ENCODE measurements at places on chromosomes 4 and X. TPM values are rescaled to one million over a fixed set of nuclear protein-coding genes. Genes with fewer than 3 reads are reported as not detected.

DNA sequence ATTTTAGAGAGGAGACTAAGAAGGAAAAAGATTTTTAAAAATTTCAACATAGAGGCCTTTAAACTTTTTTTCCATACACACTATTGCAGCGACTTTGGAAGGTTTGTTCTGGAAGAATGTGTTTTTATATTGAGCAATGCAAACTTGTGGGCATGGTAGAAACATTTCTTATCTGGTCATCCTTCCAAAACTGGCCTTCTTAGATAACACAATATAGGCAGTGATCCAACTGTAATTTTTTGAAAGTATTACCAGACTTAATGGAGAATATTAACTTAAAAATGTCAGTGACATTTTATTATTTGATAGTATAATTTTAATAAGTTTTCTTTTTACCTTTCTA, 25.6 kb downstream of the FHDC1 start:
- peaks cover 53% of the 10 kb centered on the region for H3K4me1 ChIP-seq
- H3K4me3 ChIP-seq, result no peak overlapping the region
- H3K36me3 ChIP-seq, result no peaks in the 10 kb centered on the region

DNA sequence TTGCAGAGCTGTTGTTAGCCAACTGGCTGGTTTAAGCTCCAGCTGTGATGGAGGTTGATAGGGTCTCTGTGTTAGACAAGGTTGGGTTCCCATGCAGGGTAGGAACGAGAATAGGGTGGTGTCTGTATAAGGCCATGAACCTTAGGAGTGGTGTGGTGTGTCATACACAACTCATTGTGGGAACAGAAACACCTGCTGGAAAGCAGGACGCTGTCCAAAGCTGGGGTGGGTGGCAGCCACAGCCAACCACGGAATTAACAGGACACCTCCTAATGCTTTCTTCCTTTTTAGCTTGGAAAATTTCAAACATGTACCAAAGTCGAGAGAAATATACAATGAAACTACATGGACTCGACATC, 94.4 kb downstream of the ARHGAP10 start:
- peaks cover 9% of the 10 kb centered on the region for H3K36me3 ChIP-seq
- H3K4me3 ChIP-seq, result no peak overlapping the region
- no peak overlapping the region for H3K27ac ChIP-seq
- H3K4me1 ChIP-seq, result peaks cover 55% of the 10 kb centered on the region

GRCh38 chrX:127459790-127460189, 592.4 kb downstream of the ACTRT1 start:
- H3K4me1 ChIP-seq, result no peaks in the 10 kb centered on the region
- DNase-seq, result no peak
- H3K27ac ChIP-seq, result no peak overlapping the region
- no peaks in the 10 kb centered on the region for H3K27me3 ChIP-seq

DNA sequence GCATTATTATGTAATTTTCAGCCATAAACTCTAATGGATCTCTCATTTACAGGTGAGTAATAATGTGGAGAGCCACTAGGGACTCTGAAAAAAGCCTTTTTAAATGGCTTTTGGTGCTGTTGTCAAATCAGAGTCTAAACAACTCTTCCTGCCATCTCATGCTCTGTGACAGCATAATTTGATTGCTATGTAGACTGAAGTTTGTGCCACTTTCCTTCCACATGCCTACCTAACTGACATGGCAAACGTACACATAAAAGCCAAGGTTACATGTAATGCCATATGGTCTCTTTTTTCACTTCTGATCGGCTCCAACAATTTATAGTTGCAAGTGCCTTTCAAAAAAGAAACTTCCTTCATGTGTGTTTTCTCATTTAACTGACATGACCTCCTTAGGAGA, 94.3 kb downstream of the SH2D1A start:
- DNase-seq, result no peak
- H3K4me1 ChIP-seq, result peaks cover 7% of the 10 kb centered on the region
- no peak overlapping the region for H3K27ac ChIP-seq
- H3K4me3 ChIP-seq, result no peak overlapping the region

- H3K27ac ChIP-seq, result no peak overlapping the region
- H3K4me3 ChIP-seq, result no peak overlapping the region
- no peaks in the 10 kb centered on the region for H3K36me3 ChIP-seq
- no peak for DNase-seq
- H3K27me3 ChIP-seq, result peaks cover 11% of the 10 kb centered on the region
- H3K4me1 ChIP-seq, result peaks cover 8% of the 10 kb centered on the region
Measured at GRCh38 chr4:184955116-184955515, 63.2 kb upstream of the HELT start.

- peak overlapping the region; percentile 92 for H3K27ac ChIP-seq
- no peak overlapping the region for H3K4me3 ChIP-seq
- H3K36me3 ChIP-seq, result no peaks in the 10 kb centered on the region
- DNase-seq, result no peak
Measured at GRCh38 chr4:124973716-124974115, 261.2 kb upstream of the ANKRD50 start.

- H3K36me3 ChIP-seq, result no peaks in the 10 kb centered on the region
- no peak for DNase-seq
- H3K4me3 ChIP-seq, result no peak overlapping the region
- no peaks in the 10 kb centered on the region for H3K4me1 ChIP-seq
- H3K27me3 ChIP-seq, result no peaks in the 10 kb centered on the region
- H3K27ac ChIP-seq, result no peak overlapping the region
Measured at GRCh38 chr4:72924814-72925213, 144.7 kb downstream of the COX18 start.

- DNase-seq, result no peak
- peaks cover 36% of the 10 kb centered on the region for H3K4me1 ChIP-seq
Measured at GRCh38 chr4:71187404-71188155, 151.2 kb upstream of the SLC4A4 start.

GRCh38 chr4:8537041-8537461, 43.1 kb upstream of the GPR78 start:
- H3K4me1 ChIP-seq, result peaks cover 53% of the 10 kb centered on the region
- H3K4me3 ChIP-seq, result no peak overlapping the region
- no peaks in the 10 kb centered on the region for H3K36me3 ChIP-seq
- no peak for DNase-seq
- peak overlapping the region; percentile 74 for H3K27ac ChIP-seq

DNA sequence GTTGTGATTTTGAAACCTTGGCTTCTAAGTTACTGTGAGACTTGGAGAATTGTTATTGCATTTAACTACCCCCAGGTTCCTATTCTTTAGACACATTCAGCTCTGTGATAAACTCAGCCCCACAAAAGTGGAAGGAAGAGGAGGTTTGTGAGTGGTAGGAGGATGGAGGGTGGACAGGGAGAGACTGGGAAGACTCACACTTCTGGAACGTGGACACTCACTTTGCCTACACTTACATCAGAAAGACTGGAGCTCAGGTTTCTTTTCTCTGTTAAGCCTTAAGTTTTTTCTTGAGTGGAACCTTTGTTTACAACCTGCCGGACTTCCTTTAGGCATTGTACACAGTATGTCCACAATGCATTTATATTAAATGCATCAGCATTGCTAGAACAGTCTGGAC, 99.0 kb downstream of the AREG start:
- H3K36me3 ChIP-seq, result no peaks in the 10 kb centered on the region
- no peak for DNase-seq
- no peak overlapping the region for H3K27ac ChIP-seq

DNA sequence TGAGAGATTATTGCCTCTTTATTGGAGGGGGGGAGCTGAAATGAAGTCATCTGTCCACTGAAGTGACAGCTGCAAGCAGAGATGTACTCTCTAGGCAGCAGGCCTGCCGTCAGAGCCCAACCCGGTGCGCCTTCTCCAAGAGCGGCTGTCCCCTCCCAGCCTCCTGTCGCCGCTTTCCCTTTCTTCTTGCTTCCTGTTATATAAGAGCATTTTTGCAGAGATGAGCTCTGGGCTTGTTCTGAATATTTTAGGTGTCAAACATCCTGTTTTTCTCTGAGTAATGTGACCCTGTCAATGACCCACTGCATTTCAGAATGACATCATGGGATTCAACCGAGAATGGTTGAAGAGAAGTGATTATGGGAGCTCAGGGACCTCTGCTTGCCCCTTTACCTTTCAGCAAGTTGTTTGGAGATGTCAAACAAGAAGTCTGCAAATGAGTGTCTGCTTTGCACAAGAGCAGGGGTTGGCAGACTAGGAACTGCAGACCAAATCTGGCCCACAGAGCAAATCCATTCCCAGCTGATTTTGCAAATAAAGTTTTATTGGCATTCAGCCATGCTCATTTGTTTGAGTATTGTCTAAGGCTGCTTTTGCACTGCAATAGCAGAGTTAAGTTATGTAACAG, 79.9 kb downstream of the SLC9A6 start:
- H3K4me3 ChIP-seq, result no peak overlapping the region
- H3K4me1 ChIP-seq, result no peaks in the 10 kb centered on the region
- H3K27ac ChIP-seq, result no peak overlapping the region
- DNase-seq, result no peak

- no peak overlapping the region for H3K27ac ChIP-seq
- no peaks in the 10 kb centered on the region for H3K4me1 ChIP-seq
- DNase-seq, result no peak
- H3K36me3 ChIP-seq, result no peaks in the 10 kb centered on the region
Measured at GRCh38 chr4:164081371-164081770, 586.9 kb downstream of the TMA16 start.

DNA sequence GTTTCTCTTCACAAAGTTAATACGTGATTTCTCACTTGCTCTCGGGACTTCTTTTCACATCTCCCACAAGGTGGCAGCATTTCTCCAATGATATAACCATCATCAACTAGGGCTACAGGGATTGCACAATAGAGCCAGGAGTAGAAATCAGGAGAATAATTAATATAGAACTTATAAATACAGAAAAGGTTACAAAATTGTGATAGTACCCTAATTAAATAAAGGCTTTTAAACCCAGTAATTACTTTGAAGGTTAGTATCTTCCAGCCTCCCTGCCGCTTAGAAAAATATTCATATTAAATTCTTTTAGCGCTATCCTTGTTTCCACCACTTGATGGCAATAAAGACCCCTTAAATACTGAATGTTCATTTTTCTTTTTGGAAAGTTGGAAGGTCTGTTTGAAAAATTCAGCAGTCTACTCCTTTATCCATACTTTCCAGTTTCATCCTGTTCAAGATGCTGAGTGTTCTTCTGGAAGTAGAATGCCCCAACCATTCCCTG, 65.8 kb downstream of the RASGEF1B start:
- H3K27me3 ChIP-seq, result peaks cover 18% of the 10 kb centered on the region
- no peak overlapping the region for H3K4me3 ChIP-seq
- H3K27ac ChIP-seq, result no peak overlapping the region
- no peak for DNase-seq

DNA sequence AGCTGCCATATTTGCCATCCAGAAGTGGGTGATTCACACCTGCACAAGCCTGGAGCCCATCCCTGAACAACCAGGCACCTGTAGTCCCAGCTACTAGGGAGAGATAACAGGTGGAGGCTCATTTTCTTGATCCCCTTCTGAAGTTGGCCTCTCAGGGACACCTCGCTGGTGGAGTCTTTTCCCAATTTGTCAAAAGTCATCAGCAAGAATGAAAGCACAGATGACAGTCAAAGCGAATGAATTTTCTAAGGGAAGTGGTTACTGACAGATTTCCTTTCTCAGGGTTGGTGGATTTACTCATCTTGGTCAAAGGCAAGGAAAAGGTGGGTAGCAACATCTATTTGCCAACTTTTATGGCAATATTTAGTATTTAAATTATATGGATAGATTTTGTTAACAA, 36.5 kb downstream of the FGFBP1 start:
- no peak overlapping the region for H3K27ac ChIP-seq
- H3K4me1 ChIP-seq, result no peaks in the 10 kb centered on the region
- H3K27me3 ChIP-seq, result peaks cover 6% of the 10 kb centered on the region
- H3K36me3 ChIP-seq, result no peaks in the 10 kb centered on the region
- DNase-seq, result no peak

- peak; percentile 46 for DNase-seq
- H3K36me3 ChIP-seq, result peaks cover 23% of the 10 kb centered on the region
- peak overlapping the region; percentile 71 for H3K27ac ChIP-seq
Measured at GRCh38 chr4:212438-213188, 88.3 kb downstream of the ZNF718 start.

- H3K4me1 ChIP-seq, result no peaks in the 10 kb centered on the region
- no peak overlapping the region for H3K4me3 ChIP-seq
- DNase-seq, result no peak
- H3K27me3 ChIP-seq, result no peaks in the 10 kb centered on the region
- peaks cover 6% of the 10 kb centered on the region for H3K36me3 ChIP-seq
Measured at GRCh38 chr4:181189751-181190150, 1053.5 kb upstream of the TENM3 start.

DNA sequence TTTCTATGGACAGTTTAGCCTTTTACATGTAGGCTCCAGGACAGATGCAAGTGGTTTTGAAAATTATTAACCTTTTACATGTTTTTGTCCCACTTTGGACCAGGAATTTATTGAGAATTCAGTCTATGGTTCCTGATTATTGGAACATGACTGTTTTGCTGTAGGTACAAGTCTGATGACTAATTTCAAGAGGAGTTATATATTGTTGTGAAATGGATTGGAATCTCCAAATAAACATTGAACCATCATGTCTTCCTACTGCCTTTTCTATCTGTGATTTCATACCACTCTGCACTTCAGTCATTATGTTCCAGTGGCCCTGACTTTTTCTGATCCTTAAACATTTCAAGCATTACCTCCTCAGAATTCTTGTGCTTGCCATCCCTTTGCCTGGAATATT, 35.9 kb downstream of the TBC1D19 start:
- H3K36me3 ChIP-seq, result peaks cover 12% of the 10 kb centered on the region
- peaks cover 11% of the 10 kb centered on the region for H3K4me1 ChIP-seq
- no peak overlapping the region for H3K4me3 ChIP-seq
- DNase-seq, result no peak
- no peak overlapping the region for H3K27ac ChIP-seq

DNA sequence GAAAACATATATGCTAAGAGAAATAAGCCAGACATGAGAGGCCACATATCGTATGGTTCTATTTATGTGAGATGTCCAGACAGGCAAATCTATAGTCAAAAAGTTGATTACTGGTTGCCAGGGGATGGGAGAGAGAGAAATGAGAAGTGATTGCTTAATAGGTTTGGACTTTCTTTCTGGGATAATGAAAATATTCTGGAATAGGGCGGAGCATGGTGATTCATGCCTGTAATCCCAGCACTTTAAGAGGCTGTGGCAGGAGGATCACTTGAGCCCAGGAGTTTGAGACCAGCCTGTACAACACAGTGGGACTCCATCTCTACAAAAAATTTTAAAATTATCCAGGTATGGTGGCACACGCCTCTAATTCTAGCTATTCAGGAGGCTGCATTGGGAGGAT, 22.4 kb downstream of the RBM47 start:
- H3K36me3 ChIP-seq, result peaks cover 11% of the 10 kb centered on the region
- H3K4me3 ChIP-seq, result no peak overlapping the region
- no peaks in the 10 kb centered on the region for H3K27me3 ChIP-seq
- H3K27ac ChIP-seq, result peak overlapping the region; percentile 2

GRCh38 chr4:138646383-138646782, 369.2 kb upstream of the NOCT start:
- H3K4me1 ChIP-seq, result peaks cover 14% of the 10 kb centered on the region

- H3K4me1 ChIP-seq, result peaks cover 6% of the 10 kb centered on the region
- no peak for DNase-seq
- peaks cover 5% of the 10 kb centered on the region for H3K36me3 ChIP-seq
- H3K27me3 ChIP-seq, result no peaks in the 10 kb centered on the region
Measured at GRCh38 chr4:174318829-174319764, 35.4 kb downstream of the CEP44 start.

POU4F2 gene
- not detected for total RNA-seq

ANXA10 gene
- not detected for total RNA-seq

ALB gene
- total RNA-seq, result 0.59 TPM

TSPAN6 gene
- total RNA-seq, result 92.8 TPM

GPR119 gene
- not detected for total RNA-seq

SLC6A8 gene
- 65.6 TPM for total RNA-seq

MTMR8 gene
- 3.0 TPM for total RNA-seq

RAB41 gene
- not detected for total RNA-seq

Measured in mesothelial cell of epicardium (in vitro differentiated cells).